Activated CD4-positive, CD25-positive, alpha-beta regulatory T cell treated with anti-CD3 and anti-CD28 coated beads, Interleukin-2, amount 50 U/mL, for 16 hours (primary cell): ENCODE measurements at places on chromosomes 7 and 10.

DNA sequence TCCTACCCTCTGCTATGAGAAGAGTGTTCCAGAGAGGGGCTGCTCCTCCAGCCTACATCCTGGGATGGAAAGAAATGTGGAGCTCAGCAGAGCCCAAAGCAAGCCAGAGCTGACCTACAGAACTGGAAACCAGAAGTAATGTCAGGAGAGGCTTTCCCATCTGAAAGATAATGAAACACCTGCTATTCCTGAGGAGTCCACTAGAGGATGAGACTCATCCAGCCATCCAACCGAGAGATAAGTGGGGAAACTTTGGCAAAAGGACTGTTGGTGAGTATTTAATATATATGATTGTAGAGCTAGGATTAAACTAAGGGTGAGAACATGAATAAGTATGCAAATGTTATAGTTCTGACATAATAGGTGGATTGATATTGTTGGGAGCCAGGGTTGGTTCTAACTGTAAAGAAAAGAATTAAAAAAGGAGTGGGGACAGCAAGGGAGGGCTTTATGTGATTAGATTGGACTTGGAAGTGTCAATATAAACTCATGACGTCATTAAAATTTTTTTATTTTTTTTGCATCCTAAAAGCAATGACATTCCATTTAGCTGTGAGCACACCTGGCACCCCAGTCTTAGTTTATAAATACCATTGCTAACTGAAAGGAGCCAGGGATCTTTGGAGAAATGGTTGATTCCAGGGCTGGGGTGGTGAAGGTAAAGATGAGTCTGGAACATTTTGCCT is 312.8 kb upstream of the NFE2L3 start:
- no peak for DNase-seq

DNA sequence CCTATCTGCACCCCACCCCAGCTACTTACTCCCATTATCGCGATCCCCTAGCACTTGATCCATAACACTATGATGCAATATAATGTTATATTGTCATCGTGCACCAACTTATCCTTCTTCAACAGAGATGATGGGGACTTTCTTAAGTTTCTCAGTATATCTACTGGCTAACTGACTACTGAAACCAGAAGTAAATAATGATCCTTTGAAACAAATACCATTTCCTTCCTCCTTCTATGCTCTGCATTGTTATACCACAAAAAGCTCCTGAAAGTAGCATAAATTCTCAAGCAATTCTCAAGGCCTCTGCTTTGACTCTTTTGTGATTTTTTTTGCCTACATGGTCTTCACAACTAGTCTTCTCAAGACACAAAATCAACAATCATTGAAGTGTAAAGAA is 68.9 kb downstream of the HTR7 start:
- DNase-seq, result no peak

DNA sequence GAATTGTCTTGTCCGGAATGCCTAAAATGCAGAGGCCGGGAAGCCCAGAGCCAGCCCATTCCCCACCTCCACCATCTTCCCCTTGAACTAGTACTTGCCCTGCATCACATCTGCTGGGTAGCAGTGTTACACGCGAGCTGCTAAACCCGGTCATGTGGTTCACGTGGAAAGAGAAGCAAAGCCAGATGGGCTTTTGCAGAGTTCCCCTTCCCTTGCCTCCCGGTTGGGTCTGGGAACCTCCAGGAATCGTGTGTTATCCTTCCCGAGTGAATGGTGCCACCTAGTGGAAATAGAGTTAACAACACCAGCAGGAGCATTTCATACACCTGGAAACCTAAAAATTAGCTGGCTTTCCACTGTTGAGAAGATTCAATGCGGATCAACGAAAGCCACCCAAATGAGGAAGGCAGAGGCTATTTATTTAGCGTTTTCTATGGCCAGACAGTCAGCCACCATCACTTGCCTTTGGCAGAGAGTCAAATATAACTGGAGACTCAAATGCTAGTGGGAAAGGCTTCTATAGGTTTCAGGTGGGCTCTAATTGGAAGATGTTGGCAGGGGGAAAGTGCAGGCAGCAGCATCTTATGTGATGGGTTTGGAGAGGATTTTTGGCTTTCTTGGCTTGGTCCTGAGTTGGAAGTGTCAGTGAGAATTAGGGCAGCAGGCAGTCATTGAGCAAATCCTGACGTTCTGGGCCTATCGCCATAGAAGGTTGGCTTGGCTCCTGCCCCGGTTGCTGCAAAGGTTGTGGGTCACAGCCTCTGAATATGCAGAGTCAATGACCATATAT is 12.9 kb upstream of the DENND2A start:
- DNase-seq, result no peak

- DNase-seq, result no peak
Observed at GRCh38 chr7:79381921-79382320, 71.5 kb downstream of the MAGI2 start.

DNA sequence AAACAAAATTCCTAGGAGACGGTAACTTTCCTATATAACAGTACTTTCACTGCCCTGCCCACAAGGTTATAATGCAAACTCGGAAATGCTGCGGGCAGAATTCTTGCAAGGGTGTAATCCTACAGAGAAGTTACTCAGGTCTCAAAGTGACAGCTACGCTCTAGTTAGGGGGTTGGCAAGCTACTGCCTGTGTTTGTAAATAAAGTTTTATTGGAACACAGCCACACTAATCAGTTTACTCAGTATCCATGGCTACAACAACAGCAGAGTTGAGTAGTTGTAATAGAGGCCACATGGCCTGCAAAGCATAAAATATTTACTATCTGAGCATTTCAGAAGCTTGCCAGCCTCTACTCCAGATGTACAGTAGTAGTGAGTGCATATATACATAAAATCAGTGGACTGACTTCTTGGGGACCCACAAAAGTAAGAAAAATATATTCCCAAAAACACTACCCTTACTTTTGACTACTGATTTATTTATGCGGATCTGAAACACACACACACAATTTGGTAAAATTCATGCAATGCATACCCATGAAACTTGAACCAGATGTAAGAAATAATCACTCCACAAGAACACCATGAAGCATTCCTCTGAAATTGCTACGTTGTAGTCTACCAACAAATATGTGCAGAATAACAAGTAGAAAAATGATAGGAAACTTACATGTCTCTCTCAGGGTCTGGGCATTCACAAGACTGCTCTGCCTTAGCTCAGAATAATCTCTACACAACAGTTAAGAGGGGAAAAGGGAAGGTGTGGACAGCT is 53.0 kb downstream of the SMURF1 start:
- no peak for DNase-seq

DNA sequence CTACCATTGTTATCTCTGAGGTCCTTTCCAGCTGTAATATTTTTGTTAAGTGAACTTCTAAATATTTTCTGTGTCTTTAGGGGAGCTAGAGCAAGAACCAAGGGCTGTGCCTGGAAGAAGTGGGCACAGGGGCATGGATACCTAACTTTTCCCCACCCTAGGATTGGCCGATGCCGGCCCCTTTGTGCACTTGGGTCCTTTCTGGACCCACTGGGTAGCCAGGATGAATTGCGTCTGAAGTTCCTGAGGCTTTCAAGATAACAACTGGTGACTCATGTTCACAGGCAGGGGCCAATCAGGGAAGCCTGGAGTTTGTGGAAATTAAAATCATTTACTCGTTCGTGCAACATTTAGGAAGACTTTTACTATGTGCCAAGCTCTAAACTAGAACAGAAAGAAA is 758 bp downstream of the DPCD start:
- DNase-seq, result no peak

DNA sequence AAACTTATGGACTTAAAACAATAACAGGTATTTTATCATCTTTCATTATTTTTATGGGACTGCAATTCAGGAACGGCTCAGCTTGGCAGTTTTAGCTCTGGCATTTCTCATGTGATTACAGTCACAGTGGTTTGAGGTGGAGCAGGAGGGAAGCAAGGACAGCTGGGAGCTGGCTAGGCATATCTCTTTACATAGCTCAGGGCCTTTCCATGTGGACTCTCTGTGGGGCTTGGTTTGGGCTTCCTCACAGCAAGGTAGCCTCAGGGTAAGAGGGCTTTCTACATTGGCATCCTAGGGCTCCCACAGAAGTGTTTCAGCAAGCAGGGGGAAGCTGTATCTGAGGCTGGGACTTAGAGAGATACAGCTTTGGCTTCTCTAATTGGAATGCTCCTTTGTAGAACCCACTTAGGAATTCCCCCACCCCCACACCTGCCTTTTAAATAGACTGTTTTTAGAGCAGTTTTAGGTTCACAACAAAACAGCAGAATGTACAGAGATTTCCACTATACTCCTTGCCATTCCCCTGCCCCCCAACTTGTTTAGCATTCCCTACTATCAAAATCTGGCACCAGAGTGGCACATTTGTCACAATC is 26.6 kb upstream of the SDHAF3 start:
- DNase-seq, result no peak

DNA sequence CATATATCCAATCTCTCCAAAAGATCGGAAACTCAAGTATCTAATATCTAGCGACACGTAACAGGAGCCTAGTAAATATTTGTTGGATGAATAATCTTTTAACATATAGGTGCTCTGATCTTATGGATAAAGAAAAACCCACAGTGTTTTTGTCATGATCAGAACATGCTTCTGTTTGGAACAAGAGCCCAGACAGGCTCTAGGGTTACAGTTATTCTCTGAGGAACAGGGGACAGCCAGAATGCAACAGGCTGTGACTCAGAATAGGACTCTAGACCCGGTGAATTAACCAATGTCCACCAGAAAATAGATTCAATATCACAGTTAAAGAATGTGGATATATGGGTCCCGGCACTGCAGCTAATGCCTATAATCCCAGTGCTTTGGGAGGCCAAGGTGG is 296.1 kb upstream of the FZD8 start:
- no peak for DNase-seq

DNA sequence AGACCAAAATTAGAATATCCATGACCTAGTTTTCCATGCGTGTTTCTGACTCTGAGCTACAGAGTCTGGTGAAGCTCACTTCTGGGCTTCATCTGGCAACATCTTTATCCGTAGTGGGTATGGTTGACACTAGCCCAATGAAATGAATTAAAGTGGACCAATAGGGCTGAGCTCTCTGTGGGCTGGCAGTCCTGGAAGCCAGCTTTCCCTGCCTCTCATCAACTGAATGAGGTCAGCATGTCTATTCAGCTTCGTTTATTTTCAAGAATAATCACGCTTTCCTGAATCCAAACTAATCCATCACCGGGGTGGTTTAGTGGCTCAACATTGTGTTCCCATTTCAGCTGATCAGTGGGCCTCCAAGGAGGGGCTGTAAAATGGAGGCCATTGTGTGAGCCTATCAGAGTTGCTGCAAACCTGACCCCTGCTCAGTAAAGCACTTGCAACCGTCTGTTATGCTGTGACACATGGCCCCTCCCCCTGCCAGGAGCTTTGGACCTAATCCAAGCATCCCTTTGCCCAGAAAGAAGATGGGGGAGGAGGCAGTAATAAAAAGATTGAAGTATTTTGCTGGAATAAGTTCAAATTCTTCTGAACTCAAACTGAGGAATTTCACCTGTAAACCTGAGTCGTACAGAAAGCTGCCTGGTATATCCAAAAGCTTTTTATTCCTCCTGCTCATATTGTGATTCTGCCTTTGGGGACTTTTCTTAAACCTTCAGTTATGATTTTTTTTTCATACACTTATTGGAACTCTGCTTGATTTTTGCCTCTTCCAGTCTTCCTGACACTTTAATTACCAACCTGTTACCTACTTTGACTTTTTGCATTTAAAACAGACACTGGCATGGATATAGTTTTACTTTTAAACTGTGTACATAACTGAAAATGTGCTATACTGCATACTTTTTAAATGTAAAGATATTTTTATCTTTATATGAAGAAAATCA is 35.5 kb downstream of the CAV1 start:
- DNase-seq, result no peak

DNA sequence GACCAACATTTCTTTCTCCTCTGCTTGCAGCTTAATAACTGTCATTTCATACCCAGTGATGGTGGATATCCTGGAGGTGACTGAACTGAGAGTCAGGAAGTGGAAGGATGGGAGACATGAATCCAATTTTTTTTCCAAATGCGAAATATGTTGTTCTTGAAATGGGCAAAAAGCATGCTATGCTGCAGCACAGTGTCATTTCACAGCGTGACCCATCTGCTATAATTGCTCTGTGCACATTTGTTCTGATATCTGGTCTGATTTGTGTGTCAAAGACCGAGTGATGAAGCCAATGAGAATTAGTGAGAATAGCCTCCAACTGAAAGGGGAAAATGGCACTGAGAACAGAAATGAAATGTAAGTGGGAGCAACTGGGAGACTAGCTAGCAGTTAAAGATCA is 329.6 kb upstream of the PHYHIPL start:
- no peak for DNase-seq

GRCh38 chr10:30472414-30473155 is 38.6 kb downstream of the MAP3K8 start:
- no peak for DNase-seq

- no peak for DNase-seq
Observed at GRCh38 chr7:503575-504111, 16.0 kb downstream of the PDGFA start.

GRCh38 chr10:85667638-85668233 is 698.9 kb downstream of the GRID1 start:
- no peak for DNase-seq

GRCh38 chr7:112069879-112070321 is 136.3 kb downstream of the DOCK4 start:
- no peak for DNase-seq
